Spinal cord (tissue), 10 donors: ENCODE measurements at places on chromosomes 5 and 9. TPM values are rescaled to one million over a fixed set of nuclear protein-coding genes. Genes with fewer than 3 reads are reported as not detected.
A peak's percentile ranks its signal among the peaks of the same experiment; 100 is the strongest.

- no peak for DNase-seq
Observed at GRCh38 chr9:111851553-111851952, 45.1 kb upstream of the UGCG start.

DNA sequence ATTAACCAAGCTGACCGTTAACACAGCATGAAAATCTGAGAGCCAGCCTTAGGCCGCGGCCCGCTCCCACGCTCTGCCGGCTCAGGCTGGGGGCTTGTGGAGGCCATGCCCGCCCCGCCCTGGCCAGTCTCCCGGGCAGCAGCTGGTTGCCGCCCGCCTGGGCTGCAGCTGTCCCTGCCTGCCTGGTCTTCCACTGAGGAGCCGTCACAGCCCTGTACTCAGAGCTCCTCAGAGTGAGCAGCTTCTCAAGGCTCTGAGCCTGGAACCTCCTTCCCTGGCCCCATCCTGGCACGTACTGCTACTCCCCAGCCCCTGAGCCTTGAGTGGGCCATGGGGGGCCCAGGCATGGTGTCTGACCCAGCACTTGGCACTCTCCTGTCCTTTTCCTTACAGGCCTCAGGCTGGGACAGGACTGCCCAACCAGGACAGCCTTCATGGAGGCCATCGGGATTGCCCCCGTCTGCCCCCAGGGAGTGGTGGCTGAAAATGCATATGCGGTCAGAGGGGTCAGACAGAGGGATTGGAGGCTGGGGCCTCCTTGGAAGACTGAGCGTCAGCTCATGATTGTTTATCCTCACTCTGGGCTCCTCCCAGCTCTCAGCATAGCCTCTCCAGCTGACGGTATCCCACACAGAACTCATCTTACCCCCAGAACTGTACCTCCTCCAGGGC lies 11.9 kb downstream of the FGFR4 start:
- peak; percentile 33 for DNase-seq

- DNase-seq = no peak
Observed at GRCh38 chr9:77451507-77451906, 196.6 kb downstream of the GNA14 start.

DNA sequence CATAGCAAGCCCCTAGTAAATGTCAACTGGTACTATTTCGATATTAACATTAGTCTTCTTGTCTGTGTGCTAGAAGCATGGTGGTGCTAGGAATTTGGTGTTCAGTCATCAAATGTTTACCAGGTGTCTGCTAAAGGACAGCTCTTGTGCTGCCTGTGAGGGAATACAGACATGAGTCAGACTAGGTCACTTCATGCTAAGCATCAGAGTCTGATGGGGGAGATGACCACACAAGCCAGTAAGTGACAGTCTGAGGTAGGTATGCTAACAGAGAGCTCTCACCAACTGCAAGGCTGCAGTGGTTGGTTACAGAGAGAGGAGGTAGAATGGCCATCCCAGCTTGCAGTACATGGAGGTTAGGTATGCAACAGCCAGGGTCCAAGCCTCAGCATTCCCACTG lies 320.9 kb downstream of the CDK5RAP2 start:
- no peak for DNase-seq

Gene KLF9
- 25.3 TPM for total RNA-seq

DNA sequence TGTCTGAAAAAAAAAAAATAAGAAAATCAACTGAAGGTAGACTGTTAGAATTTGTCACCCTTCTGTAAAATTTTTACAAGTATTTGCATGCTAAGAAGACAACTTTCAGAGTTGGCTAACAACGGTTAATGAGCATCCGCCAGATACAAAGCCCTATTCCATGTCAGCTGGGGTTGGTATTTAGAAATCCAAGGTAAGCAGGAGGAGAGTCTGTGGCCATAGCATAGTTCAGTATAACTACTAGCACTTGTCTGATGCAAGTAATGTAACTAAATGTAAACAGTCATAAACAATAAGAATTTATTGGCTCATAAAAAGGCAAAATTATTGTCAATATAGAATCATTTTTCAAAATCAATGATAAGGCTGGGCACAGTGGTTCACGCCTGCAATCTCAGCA lies 45.7 kb upstream of the KDM4C start:
- no peak for DNase-seq

GRCh38 chr9:31983895-31984294 lies 400.5 kb upstream of the ACO1 start:
- no peak for DNase-seq

GRCh38 chr9:105206496-105206820 lies 38.0 kb upstream of the SLC44A1 start:
- DNase-seq = no peak

DNA sequence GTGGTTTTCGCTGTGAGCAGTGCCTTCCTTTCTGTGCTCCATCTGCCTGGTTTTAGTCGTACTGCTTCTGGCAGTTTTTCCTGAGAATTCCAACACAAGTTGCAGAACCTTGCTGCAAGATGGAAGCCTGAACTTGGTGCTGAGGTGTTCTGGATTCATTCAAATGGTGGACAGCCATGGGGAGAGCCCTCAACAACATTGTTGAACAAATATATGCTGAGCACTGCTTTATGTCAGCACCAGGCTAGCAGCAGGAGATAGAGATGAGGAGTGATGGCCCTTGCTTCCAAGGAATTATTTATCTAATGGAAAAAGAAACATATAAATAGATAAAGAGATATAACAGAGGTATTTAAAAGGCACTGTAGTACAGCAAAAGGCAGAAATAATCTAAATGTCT lies 7.3 kb upstream of the RPS6 start:
- no peak for DNase-seq

Gene BRINP1
- total RNA-seq = 83.5 TPM

Gene HRH2
- total RNA-seq = 2.6 TPM

DNA sequence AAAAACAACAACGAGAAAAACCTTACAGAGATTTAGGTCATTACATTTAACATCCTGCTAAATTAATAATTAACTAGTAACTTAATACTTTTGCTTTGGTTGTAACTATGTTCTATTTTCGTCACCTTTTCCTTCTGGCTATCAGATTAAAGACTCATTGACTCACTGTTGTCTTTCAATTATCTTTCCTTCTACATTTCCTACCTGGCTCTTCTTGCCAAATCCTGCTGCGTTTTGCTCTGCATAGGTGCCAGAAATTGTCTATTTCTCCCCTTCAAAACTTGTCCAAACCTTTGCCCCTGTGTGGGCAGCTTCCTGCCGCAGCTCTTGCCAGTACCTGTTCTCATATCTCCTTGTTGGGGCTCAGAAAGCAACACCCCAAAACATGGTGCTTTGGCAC lies 235.5 kb upstream of the ZNF608 start:
- DNase-seq = no peak

Gene C8G
- 1.3 TPM for total RNA-seq

- DNase-seq = no peak
Observed at GRCh38 chr9:121735065-121735792, 83.8 kb downstream of the DAB2IP start.

GRCh38 chr9:137109250-137110146 lies 5.0 kb downstream of the DPP7 start:
- no peak for DNase-seq

Gene SLC9A3
- 2.3 TPM for total RNA-seq

Gene PCDHB12
- total RNA-seq = 5.3 TPM

Gene SPOCK1
- total RNA-seq = 31.8 TPM

DNA sequence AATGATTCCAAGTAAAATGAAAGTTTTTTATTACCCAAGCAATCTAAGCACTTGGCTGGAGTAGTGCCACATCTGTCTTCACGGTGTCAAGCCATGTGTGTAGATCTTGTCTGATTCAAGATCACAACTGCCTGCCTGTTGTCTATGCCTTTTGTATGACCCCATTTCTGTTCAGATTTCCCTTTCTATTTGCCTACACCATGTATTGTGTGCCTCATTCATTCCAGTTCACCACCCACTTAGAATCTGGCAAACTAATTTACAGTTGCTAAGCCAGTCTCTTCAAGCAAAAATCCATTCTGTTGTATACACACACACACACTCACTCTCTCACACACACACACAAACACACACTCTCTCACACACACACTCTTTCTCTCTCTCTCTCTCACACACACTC lies 33.7 kb downstream of the GLDC start:
- no peak for DNase-seq

Gene WDR5
- total RNA-seq = 15.1 TPM
